D341Med (cell line): ENCODE measurements at places on chromosomes 12 and 14.
A peak's percentile ranks its signal among the peaks of the same experiment; 100 is the strongest.

GRCh38 chr12:12747278-12747677 is 30.1 kb downstream of the CDKN1B start:
- no peak for DNase-seq

DNA sequence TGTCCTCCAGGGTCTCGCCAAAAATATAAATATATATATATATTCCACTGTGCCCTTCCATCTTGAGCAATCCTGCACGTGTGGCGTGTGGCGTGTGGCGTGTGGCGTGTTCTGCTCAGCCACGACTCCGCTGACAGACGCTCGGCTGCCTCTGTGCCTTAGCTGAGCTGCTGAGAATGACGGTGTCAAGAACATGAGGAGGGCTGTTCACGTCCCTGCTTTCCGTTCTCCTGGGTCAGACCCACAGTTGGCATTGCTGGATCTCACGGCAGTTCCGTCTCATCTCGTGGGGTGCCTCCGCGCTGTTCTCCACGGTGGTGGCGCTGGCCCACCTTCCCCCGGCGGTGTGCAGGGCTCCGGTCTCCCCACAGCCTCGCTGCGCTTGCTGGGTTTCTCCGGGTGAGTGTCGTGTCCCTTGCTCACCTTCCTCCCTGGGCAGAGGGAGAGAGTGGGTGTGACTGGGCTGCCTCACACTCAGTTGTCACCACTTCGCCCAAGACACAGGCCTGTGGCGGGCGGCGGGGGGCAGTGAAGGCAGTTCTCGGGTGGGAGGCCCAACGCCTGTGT is 9.4 kb downstream of the GPR132 start:
- no peak for DNase-seq

DNA sequence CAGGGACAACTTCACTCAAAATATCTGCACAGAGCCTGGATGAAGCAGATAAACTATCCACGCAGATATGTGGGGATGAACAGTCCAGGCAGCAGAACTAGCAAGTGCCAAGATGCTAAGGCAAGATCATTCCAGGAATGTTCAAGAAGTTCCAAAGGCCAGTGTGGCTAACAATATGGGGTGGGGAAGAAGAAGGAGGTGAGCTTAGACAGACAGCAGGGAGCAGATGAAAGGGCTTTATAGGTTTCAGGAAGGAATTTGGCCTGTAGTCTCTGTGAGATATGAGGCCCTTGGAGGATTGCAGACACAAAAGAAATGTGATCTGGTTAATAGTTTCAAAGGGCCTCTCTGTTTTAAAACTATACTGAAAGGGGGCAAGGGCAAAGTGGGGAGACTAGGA is 63.5 kb upstream of the PPM1H start:
- DNase-seq: no peak

GRCh38 chr12:26044592-26044991 is 80.2 kb downstream of the BHLHE41 start:
- DNase-seq: no peak

- no peak for DNase-seq
Observed at GRCh38 chr12:64740646-64741045, 18.6 kb downstream of the GNS start.

DNA sequence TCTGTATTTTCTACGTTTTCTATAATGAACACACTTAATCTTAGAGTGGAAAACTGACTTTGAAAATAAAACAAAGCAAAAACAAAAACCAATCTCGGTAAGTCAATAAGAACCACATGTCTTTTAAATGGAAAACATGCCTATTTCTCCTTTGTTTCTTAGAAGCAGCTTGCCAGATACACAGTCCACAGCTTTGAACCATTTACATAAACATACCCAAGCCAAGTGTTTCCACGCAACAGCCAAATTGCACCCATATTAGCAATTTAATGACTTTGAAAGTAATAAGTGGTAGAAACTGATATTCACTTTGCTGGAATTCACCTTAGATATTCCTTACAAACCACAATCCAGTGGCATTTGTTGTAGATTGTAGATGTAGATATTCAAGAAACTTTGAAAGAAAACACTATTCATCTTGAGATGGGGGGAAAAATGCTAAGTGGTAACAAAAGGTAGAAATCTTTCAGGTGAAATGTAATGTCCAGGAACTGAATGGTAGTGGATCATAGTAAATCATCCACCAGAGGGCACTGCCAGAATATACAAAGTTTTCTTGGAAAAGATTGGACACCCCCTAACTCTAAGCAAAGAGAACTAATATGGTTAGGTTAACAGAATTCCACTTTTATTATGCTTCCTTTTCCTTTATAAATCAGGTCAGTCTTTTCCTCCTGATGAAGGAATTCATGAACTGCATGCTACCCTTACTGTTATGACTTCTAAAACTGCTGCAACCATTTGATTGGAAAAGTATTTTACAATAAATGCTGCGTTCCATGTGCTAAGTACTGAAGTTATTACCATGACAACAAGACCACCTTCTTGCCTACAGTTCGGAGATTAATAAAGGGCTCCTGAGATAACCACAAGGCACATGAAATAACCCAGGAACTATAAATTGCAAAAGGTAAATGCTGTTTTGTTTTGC is 69.8 kb downstream of the RERG start:
- DNase-seq: peak; percentile 34

DNA sequence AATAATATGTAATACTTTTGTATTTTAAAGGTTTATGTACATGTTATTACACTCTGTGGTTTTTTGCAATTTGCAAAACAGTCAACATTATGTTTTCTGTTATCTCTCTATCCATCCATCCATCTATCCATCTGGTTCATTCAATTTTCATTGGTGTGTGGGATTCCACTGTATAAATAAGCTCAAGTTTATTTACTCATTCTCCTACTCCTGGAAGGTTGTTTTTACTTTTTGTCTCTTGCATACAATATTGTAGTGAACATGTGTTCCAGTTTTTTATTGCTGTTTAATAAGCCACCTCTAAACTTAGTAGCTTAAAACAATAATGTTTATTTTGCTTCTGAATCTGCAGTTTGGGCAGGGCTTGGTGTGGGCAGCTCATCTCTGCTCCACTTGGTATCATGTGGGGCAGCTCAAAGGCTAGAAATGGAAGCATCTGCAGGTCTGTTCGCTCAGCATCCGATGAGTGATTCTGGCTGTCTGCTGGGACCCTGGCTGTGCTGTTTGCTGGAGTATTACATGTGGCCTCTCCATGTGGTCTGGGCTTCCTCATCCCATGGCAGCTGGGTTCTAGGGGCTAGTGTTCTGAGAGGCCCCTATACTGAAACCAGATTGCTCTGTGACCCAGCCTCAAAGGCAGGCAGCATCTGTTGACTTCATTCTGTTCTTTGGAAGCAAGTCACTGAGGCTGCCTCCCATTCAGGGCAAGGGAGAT is 98.8 kb downstream of the SLC25A47 start:
- DNase-seq: no peak

DNA sequence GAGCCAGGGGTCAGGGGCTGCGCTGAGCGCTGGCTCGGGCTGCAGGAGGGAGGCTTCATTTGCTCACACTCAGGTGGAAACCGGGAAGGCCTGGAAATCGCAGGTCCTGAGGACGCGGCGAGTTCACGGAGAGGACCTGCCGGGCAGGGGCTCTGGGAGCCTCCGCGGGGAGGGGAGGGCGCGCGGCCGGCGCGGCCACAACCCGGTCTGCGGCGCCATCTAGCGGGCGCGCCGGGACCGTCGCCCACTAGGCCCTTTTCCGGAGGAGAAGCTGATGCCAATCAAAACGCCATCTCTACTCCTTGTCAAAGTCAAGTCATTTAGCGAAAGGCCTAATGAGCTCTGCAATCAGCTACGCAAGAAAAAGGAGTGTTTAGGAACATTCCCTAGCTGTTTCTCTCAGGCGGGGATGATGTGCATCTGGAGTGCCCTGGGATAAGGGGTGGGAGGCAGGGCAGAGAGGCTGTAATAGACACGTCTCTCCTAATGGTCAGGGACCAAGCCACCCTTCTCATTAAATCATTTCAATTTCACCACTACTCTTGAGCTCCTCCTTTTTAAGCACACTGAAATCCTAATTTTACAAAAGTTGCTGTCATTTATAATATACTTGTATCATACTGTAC is 885.8 kb upstream of the TMEM132C start:
- peak; percentile 87 for DNase-seq
